ENCODE measurements at places on chromosomes 5 and 9.

- DNase-seq: no peak
Observed at GRCh38 chr9:127093319-127094020, 29.0 kb downstream of the ANGPTL2 start.

- no peak for DNase-seq
Observed at GRCh38 chr5:167587772-167588437, 703.5 kb upstream of the WWC1 start.

GRCh38 chr9:37144762-37145161 is 24.4 kb downstream of the ZCCHC7 start:
- DNase-seq: no peak

GRCh38 chr5:54518146-54518817 is 723 bp downstream of the SNX18 start:
- DNase-seq: peak; percentile 65

DNA sequence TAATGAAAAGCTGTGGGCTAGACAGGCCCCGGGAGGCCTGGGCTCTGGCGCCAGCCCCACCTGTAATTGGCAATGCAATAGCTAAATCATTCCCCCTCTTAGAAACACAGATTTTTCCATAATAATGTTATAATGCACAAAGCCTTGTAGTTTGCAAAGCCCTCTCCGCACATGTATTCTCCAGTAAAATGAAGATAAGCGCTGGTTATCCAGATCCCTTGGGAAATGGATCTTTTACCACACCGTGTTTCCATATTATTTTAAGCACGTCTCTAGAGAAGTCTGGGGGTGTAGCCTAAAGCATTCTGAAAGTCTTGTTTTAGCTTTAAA is 1.1 kb upstream of the APBA1 start:
- DNase-seq: no peak
